Epithelial cell of prostate (primary cell): ENCODE measurements at places on chromosomes 6 and 20.

DNA sequence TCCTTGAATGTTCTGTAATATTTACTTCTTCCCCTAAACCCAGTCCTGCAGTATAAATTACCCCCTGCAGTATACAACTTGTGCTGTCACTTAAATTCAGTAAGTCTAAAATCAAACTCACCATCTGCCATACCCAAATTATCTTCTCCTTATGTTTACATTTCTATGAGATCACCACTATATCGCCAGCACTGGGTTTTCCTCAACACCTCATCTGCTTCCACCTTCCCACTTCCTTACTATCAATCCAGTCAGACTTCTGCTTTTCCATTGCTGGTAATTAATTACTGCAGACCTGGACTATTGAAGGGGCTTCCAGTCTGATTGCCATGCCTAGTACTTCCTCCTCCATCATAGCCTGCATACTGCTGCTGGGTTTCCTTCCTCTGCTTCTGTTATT lies 15.2 kb downstream of the EFHC1 start:
- DNase-seq = no peak

- DNase-seq = no peak
Observed at GRCh38 chr20:3084283-3084985, at the start of gene AVP. Gene AVP, minus strand, starts transcription at chr20:3084724. Its CDS starts 50 bp downstream, at chr20:3084674.

GRCh38 chr6:1047981-1048541 lies 263.8 kb upstream of the FOXQ1 start:
- no peak for DNase-seq

GRCh38 chr6:92024110-92024509 lies 1395.2 kb downstream of the EPHA7 start:
- no peak for DNase-seq

GRCh38 chr6:12007887-12008286 lies 4.2 kb upstream of the HIVEP1 start:
- no peak for DNase-seq

DNA sequence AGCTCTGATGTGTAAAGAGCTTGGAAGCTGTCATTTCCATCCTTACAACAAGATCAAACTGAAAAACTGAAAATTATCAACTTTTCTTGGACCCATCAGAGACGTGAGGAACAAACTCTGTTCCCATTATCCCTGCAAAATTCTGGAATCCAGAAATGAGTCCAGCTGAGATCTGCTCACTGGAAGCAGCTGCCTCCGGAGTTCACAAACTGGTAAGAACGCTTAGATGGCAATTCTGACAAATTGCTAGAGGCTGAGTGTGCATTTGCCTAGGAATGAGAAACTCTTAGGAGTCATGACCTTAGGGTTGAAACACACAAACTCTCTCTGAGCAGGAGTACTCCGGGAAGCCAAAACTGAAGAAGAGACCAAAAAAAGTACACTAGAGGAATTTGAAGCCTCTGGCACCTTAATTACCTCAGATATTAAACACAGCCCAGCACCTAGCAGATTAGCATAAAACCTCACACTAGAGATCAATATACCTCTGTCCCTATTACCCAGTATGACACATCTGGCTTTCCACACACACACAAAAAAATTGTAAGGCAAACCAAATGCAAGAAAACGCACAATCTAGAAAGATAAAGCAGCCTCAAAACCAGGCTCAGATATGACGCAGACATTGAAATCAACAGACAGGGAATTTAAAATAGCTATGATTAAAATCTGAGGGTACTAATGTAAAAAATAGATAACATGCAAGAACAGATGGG lies 233.5 kb upstream of the SGK1 start:
- no peak for DNase-seq

GRCh38 chr6:54094786-54095185 lies 16.5 kb upstream of the MLIP start:
- DNase-seq = no peak

DNA sequence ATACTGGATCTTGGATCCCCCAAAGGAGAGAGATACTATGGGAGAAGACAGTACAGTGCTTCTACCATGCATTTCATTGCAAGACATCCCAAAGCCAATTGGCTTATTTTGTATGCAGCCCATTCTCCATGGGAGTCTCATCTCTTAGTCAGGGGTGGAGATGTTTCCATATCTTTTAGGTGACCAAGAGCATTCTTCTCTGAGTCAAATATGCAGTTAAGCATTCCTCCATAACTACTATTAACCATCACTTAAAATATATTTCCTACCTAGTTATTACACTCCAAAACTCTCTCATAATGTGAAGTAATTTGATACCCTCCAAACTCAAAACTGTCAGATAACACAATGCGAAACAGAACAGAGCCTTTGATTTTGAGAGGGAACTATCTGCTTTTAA lies 542.6 kb downstream of the HDGFL1 start:
- no peak for DNase-seq

- DNase-seq = no peak
Observed at GRCh38 chr20:57993716-57994431, 234.6 kb downstream of the ANKRD60 start.

DNA sequence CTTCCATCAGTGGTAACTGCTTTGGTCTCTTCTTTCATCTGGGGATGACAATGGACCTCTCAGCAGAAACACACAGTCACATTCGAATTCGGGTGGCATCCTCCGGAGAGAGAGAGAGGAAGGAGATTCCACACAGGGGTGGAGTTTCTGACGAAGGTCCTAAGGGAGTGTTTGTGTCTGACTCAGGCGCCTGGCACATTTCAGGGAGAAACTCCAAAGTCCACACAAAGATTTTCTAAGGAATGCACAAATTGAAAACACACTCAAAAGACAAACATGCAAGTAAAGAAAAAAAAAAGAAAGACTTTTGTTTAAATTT lies 6.1 kb downstream of the EDN1 start:
- DNase-seq = no peak

- DNase-seq = no peak
Observed at GRCh38 chr6:169168302-169168630, 85.4 kb downstream of the THBS2 start.

DNA sequence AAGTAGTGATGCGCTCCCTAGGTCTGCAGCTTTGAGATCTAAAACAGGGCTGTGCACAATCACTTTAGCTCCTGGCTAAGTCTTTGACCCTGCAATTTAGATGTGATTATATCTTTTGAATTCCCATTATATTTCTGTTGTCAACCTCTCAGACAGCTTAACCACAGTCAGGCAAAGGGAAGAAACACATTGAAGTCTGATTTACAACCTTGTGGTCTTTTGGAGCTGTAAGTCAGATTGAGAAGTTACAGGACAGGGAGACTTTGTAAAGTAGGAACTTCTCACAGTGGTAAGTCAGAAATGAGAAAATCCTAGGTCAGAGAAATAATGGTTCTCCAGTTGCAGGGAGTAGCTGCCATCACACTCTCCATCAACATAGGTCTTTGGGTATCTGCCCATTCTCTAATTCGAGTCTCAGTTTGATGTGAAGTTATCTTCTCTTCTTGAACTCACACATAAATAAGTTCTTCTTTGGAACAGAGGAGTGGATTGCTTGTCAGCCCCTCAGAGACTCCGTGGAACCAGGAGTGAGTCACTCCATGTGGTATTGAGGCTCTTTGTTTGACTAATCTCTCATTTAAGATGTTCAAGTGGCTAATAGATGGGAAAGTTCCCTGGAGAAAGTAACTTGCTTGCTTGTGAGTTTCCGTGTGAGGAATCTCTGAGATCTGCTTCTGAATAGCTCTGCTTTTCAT lies 35.0 kb upstream of the SGK1 start:
- no peak for DNase-seq

- peak; percentile 100 for DNase-seq
Observed at GRCh38 chr6:7505189-7505699, 36.2 kb upstream of the DSP start.

DNA sequence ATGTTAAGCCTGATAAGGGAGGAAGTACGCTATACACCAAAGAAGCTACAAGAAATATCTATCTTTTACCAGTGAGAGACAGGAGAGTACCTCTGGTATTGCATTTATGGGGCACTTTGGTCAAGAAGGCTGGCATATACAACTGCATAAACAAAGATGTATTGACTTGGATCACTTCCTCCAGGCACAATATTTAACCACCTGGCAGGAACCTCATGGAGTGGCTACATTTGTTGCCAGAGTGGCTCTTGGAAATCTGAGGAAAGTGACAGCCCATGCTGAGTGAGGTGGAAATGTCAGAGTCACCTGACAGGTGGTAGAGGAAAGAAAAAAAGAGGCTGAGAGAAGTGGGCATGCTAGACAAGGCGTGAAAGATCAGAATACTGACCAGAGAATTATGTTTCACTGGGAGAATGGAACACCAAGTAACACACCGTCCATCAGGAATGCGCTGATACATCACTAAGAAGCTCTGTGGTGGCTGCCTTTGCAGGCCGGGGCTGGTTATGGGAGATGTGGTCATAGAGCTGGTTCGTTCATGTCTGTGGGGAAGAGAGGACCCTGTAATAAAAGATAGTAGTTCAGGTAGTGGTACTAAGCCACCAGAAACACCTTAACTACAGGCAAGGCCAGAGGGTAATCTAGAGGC lies 61.4 kb upstream of the UFL1 start:
- peak; percentile 22 for DNase-seq

DNA sequence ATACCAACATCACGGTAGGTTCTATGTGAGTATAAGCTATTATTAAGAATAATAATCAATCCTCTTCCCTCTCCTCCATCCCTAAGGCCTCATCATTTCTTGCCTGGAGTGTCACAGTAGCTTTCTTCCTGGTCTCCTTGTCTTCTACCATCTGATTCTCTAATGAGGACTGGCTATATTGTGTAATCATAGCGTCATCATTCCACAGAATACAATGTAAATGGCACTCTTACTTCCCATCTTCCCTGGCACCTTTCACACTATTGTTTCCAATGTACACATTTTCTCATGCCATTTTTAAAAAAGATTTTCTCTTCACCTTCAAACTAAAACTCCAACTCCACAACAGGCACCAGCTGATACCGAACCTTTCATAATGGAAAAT lies 2.2 kb upstream of the BTN3A2 start:
- DNase-seq = no peak

GRCh38 chr6:88119769-88120168 lies 46.4 kb downstream of the CNR1 start:
- DNase-seq = no peak

DNA sequence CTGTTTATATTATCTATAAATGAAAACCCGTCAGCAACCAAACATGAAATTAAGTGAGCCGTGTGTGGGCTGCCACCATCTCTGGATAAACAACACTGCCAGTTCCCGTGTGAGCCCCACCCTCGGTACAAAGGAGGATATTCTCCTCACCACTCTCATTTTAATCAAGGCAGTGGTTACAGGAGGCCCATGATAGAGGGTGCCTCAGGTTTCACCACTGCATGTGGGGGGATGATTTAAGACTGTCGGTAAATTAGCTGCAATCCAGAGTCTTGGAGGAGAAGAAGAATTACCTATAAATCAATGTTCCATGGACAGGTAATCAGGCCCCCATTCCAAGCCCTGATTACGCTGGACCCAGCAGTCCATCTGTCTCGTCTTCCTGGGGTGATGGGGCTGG lies 361.6 kb upstream of the SULF2 start:
- no peak for DNase-seq

DNA sequence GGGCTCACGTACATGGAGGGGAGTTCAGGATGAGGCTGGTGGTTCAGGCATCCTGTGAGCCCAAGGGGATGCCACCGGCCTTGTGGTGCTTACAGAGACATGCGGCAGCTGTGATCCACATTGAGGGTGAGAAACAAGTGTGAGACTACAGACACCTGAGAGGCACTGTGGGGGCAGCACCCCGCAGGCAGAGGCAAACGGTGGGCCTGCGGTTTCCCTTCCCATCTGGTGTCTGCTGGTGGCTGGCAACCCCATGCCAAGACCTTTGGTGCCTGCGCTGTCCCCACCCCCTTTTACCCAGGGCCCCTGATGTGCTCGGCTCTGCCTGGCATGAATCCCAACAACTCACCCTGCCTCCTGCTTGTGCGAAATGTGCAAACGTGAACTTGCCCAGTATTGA lies 42.0 kb downstream of the ERMARD start:
- DNase-seq = no peak
